Astrocyte (in vitro differentiated cells and primary cell): ENCODE measurements at places on chromosomes 7 and 10.

DNA sequence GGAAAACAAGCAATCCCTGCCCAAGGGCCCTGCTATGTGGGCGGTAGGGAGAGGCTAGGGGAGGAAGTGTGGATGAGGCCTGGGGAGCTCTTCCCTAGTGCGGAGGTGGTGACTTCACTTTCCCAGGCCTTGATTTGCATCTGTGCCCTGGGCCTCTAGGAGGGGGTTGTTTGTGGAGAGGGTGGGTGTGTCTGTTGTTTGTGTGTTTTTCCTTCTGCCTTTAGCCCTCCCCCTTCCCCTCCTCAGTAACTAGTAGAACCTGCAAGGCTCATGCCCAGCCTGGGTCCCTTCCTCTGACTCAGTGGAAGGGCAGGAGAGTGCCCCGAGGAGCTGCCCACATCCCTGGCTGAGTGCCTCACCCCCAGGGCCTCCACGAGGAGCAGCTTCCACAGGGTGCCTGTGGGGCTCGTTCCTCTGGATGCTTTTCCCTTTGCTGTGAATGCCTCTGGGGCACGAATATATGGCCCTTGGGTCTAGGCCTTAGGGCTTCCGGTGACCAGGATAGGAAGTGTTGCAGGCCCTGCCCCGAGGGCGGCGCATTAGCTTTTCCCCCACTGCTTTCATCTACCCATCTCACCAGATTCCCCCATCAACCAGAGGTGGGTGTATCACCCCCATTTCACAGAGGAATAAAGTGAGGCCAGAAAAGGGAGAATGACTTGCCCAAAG is 89.4 kb upstream of the DUSP5 start:
- DNase-seq = no peak

GRCh38 chr7:155316427-155317113 is 18.9 kb downstream of the INSIG1 start:
- no peak for DNase-seq

- DNase-seq = no peak
Measured at GRCh38 chr7:140509789-140510188, 30.5 kb upstream of the MKRN1 start.

DNA sequence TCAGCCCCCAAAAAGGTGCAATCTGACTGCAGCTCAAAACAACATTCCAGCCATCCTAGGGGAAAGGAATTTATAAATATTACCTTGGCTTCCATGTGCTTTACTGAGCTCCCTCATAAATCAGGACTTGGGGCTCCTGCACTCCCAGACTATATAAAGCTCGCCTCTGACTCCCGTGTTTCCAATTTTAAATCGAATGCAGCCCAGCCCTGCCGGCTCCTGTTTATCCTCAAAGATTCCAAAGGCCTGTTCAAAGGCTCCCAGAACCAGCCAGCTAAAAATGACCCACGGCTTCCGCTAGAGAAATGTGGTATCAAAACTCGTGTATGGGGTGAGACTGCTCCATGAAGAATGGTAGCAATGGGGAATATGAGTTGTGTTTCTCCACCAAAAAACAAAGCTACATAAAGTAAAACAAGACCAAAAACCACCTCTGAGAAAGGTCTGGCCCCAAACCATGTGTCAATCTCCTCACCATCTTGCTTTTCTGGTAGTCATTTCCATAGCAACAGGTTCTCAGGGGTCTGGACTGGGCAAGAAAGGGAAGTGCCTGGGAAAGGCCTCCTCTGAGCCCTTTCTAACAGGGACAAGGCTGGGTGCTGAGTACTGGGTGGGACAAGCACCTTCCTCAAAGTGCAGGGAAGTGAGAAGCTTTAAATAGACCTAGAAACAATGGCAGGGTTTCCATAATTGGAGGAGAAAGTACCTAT is 5.1 kb downstream of the CALML3 start:
- DNase-seq = no peak

- DNase-seq = no peak
Measured at GRCh38 chr7:364536-364935, 74.6 kb downstream of the FOXL3 start.

- no peak for DNase-seq
Measured at GRCh38 chr10:13322615-13323148, 22.8 kb upstream of the PHYH start.

DNA sequence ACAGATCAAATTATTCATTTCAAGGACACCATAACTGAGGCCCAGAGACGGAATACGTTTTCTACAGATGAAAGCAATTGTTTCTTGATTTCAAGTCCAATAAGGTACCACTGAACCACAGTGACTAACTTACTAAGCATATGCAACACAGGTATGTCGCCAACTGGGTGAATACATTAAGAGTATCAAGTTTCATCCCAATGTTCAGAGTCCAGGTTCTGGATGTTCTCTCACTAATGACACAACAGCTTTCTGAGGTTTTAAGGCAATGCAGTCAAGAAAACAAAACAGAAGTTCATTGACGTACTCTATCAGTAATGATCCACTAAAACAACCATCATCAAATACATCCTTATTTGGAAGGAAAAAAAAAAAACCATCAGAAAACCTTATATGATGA is 35.8 kb downstream of the NSUN6 start:
- DNase-seq = no peak

- no peak for DNase-seq
Measured at GRCh38 chr7:99293167-99293566, 20.5 kb downstream of the MYH16 start.

DNA sequence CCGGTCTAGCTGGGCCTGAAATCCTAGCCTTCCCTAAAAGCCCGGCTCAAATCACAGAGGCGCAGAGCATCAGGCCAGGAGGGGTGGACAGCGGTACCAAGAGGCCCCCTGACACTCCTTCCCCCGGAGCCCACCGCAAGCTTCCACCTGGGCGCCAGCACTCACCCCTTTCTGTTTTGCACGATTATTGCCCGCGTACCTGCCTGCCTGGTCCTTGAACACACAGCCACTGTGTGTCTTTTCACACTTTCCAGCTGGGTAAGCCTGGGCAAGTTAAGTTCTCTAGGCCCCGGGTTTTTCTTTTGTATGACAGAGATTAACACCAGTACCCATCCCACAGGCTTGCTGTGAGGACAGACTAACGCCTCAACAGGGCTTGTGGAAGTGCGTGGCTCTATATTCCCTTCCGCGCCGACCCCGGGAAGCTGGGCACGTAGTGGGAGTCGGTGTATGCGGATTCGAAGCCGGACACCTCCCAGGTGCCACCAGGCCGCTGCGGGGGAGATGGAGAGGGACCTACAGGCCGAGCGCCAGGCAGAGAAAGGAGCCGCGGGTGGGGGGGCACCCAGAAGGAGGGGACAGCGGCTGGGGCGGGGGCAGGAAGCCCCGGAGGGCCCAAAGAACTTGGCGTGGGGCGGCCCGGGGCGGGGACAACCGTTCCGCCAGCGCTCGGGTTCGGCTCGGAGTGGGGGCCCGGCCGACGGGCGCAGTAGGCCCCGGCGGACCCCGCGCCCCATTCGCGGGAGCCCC is 792 bp downstream of the ZNF746 start:
- DNase-seq = peak; percentile 22

- DNase-seq = no peak
Measured at GRCh38 chr10:21919906-21920305, 83.6 kb downstream of the DNAJC1 start.

GRCh38 chr7:41688012-41688625 is 14.8 kb downstream of the INHBA start:
- DNase-seq = no peak

DNA sequence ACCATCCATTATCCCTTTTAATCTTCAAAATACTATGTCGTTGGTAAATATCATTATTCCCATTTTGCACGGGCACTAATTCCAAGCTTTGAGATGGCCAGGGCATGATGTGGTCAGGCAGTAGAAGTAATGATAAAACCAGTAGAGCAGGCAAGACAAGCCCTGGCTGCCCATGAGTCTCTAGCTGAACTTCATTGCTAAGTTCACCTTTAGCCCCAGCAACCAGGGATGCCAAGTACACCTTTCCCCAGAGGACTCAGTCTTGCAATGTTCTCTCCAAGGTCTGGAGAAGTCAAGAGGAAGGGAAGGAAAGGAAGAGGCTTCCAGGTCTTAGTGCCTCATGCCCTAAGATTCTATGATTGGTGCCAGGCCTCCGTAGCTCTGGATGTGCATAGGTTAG is 203.2 kb downstream of the PLXNA4 start:
- DNase-seq = no peak

DNA sequence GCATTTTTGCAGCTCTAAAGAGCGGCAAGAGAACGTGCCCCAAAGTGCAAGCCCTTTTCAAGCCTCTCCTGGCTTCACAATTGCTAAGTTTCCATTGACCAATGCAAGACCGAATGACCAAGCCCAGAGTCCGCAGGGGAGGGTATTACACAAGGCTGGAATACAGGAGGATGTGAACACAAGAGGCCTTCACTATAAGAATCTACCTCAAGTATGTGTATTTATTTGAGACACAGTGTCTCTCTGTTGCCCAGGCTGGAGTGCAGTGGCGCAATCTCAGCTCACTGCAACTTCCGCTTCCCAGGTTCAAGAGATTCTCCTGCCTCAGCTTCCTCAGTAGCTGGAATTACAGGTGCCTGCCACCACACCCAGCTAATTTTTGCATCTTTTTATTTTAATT is 22.2 kb upstream of the TPST1 start:
- DNase-seq = no peak

DNA sequence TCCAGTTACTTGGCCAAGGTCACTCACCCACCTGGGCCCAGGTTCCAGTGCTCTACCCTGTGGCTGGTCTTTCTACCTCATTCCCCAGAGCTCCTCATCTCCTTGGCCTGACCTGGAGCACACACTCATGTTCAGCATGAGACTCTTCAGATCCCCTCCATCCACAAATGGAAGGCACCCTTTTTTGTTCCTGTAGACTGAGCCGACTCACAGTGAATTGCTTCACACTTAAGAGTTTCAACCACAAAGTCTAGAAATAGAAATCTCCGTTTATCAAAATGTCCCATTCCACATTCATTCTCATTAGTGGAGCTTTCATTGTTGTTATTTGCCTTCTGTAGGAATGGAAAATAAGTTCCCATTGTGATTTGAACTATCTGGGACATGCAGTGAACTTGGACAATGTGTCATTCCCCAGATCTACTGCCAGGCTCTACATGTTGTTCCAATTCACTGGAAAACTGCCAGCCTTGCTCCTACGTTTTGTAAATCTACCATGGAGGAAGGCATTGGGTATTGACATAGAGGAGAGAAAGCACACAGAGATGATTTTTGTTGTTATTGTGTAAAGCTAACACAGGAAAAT is 125.3 kb upstream of the CELF2 start:
- peak; percentile 29 for DNase-seq

GRCh38 chr7:157568770-157569584 is 232.2 kb downstream of the DNAJB6 start:
- DNase-seq = peak; percentile 41

GRCh38 chr7:40330408-40330807 is 195.6 kb downstream of the SUGCT start:
- DNase-seq = no peak

- no peak for DNase-seq
Measured at GRCh38 chr10:74206746-74207145, 55.7 kb downstream of the ADK start.
